ENCODE measurements at places on chromosomes 7 and 10.

GRCh38 chr10:131620904-131621303 is 279.9 kb upstream of the PPP2R2D start:
- no peak for DNase-seq

DNA sequence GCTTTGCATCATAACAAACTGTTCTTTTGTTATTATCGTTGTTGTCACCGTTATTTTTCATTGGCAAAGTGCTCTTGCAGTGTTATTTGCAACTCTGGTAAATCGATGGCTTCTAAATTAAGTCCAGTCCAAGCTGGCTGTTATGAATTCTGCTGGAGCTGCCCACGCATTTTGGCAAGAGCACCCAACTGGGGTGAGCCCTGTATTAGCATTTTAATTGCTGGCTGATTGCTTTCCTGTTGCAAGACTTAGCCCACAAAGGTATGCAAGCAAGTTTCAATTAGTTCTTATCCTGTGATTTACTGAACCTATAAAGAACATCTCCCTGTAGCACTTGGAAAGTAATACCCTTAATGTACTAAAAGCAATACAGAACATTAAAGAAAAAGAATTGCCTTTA is 226.8 kb downstream of the ACTR3B start:
- DNase-seq = no peak

GRCh38 chr10:124697837-124698544 is 46.2 kb downstream of the FAM53B start:
- DNase-seq = peak; percentile 59

- no peak for DNase-seq
Observed at GRCh38 chr10:5855979-5856700, 33.6 kb downstream of the ANKRD16 start.

DNA sequence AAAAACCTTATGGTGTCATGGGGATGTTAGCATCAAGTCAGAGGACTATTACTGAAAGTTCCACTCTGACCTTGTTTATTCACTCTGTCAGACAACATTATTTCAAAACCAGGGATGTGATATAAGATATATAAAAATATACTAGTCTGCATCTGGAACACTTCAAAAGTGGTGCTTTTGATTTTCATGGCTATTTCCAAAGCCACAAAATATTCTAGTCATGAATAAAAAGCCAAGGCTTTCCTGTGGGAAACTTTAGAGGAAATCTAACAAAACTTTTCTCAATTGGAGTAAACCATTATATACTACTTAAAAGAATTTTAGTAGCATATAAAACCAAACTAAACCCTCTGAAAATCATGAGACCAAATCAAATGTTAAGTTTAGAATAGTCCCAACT is 205.2 kb downstream of the TMEM26 start:
- no peak for DNase-seq

GRCh38 chr7:40720416-40720815 is 585.6 kb downstream of the SUGCT start:
- no peak for DNase-seq

- no peak for DNase-seq
Observed at GRCh38 chr7:39829028-39829427, 121.0 kb upstream of the CDK13 start.

DNA sequence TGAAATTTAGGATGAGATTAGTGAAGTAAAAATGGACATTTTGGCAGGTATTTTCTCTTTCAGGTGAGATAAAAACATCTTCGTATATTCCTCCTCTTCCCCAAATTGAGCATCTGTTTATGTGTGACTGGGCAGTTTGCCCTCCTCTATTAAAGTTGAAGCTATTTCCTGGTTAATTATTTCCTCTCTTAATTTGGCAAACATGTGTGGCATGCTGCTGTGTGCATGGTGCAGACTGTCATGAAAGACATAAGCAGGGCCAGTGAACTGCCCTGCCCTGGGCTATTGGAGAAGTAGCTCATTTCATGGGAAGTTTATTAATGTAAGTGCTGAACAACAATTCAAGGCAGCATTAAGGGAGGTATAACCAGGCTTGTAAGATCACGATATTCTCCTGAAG is 52.6 kb downstream of the EVX1 start:
- no peak for DNase-seq
